ENCODE measurements at places on chromosomes 7 and 10.

- DNase-seq = no peak
Observed at GRCh38 chr10:119149729-119150128, 15.8 kb downstream of the SFXN4 start.

GRCh38 chr10:13231190-13231589, 3.0 kb downstream of the UCMA start:
- DNase-seq = peak; percentile 10

- DNase-seq = no peak
Observed at GRCh38 chr7:29230871-29231345, 36.3 kb downstream of the CHN2 start.

DNA sequence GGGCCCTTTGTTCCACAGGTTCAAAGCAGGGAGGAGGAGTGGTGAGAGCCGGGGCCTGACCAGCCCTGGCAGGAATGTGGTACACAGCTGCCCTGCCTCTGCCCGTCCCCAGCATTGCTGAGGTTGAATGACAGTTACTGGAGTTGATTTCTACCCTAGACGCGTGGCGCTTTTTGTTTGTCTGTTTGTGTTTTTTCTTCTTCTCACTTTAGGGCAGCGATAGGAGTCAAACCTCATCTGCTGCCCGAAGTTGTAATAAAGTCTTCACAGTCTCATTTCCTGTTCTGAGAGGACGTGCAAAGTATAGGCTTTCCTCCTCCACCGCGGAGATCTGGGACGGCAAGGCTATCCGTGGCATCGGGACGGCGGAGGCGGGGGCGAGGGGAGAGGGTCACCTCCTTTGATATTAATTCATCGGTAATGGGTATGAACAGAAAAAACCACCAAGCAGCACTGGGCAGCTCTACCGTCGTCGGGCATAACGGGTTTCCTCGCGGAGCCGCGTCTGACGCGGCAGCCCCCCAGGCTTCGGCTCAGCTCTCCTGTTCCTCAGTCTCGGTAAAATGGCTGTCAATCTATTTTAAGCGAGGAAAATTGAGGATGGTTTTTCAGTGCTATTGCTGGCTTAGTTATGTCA, 160.8 kb downstream of the LRMDA start:
- DNase-seq = no peak
